HTR-8/SVneo (cell line): ENCODE measurements at places on chromosomes 1 and 21.
A peak's percentile ranks its signal among the peaks of the same experiment; 100 is the strongest.

DNA sequence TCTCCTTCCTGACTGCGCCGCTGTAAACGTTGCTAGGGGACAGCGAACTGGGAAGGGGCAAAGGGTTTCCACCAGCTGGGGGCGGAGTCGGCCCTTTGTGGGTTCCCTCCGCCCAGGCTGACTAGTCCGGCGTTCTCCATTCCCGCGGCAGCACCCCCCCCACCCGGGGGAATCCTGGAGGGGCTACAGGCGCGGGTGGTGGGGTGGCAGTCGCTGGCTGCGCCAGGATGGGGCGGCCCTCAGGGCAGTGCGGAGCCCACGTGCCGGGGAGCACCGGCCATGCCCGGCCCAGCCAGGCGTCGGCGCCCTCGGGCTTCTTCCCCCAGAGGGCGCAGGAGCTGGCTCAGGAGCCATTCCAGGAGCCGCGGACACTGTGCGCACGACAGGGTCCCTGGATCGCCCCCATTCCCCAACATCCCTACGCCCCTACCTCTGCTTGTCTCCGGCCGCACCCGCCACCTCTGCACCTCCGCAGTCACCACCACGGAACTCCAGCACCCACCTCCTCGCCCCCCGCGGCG is 476 bp downstream of the BATF3 start:
- DNase-seq: peak; percentile 62

- no peak for DNase-seq
Observed at GRCh38 chr1:11671205-11671543, 7.2 kb downstream of the FBXO6 start.

DNA sequence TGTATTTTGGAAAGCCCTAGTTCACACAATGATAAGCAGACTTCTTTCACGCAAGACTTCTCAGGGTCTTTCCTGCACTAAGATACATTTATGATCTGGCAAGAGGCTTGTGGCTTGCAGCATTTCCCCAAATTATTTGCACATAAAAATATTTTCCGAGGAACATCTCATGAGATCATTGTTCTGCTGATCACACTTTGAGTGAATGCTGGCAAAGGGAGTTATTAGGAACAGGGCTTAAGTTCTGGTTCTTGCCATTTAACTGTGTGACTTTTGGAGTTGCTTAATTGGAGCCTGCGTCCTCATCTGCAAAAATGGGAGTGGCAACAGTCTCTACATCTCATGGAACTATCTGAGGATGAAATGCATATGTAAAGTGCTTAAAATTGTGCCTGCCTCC is 50.2 kb downstream of the GADD45A start:
- no peak for DNase-seq

DNA sequence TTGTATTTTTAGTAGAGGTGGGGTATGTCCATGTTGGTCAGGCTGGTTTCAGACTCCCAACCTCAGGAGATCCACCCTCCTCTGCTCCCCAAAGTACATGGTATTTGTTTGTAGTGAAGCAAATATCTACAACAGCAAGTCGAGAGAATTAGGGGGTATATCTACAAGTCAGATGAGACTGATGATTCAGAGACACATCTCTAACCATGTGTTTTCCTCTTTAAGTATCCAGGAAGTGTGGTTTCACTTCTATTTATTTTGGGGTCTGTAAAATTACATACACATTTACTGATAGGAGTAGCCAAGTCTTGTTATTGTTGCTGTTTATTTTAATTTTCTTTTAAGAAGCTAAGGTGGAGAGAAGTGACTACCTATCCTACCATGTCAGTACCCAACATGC is 44.9 kb downstream of the SGIP1 start:
- DNase-seq: no peak

GRCh38 chr1:233361876-233362275 is 34.4 kb downstream of the MAP3K21 start:
- no peak for DNase-seq

- DNase-seq: no peak
Observed at GRCh38 chr1:181127898-181128453, 39.5 kb downstream of the IER5 start.

DNA sequence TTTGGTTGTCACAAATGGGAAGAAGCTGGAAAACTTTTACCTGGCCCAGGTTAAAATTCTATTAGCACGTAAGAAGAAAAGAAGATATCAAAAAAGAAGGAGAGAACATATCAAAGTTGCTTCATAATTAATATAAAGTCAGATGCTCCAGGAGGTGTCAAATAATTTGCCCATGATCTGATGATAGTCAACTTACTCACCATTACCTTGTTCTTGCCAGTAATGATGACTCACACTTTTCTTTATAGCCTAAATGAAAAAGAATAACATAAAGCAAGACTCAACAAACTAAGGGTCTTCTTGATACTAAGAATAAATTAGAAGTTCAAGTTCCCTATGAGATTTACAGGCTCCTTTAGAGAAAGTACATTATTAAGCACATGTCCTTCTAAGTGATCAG is 580.4 kb downstream of the TTLL7 start:
- no peak for DNase-seq

DNA sequence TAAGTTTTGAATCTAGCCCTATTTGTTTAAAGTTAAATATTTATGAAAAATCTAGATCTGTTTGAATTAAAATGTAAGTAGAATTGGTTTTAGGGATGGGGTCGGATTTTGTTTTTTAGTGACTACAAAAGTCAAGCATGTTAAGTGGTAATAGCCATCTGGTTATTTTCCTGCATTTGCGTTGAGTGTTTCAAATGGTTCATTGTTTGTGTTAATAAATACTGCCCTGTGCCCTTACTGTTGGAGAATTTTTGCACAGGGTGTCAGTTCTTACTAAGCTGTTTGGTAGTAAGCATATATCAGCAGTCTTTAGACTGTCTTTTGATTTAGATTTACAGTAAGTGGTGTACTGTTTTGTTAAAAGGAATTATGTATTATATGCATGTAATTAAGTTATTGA is 46.1 kb upstream of the TARS2 start:
- DNase-seq: no peak

GRCh38 chr21:43814215-43815106 is 25.1 kb downstream of the RRP1 start:
- no peak for DNase-seq

DNA sequence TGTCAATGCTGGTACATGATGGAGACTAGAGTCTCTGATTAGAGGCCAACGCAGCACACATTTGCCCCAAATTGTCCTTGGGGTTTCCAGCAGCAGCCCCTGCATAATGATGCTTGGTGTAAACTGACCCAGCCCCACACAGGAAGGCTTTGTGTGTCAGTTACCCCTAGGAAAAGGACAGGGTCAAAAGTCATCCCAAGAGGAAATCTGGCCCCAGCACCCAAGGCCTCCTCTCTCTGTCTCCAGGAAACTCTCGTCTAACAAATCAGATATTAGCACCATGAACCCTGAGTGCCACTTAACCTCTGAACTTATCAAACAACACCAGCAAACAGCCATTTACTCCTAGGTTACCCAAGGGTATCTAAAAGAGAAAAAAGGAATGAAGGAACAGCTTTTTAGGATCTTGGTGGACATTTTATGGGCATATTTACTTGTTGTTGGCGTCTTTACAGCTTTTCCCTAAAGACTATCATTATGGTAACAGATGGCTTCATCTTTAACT is 84.5 kb downstream of the PSMG1 start:
- DNase-seq: no peak

GRCh38 chr1:245166471-245166885 is 11.7 kb downstream of the KIF26B start:
- DNase-seq: no peak

- DNase-seq: no peak
Observed at GRCh38 chr21:42115136-42115683, 44.1 kb downstream of the UMODL1 start.

- DNase-seq: no peak
Observed at GRCh38 chr1:192839162-192840066, 30.6 kb downstream of the RGS2 start.

DNA sequence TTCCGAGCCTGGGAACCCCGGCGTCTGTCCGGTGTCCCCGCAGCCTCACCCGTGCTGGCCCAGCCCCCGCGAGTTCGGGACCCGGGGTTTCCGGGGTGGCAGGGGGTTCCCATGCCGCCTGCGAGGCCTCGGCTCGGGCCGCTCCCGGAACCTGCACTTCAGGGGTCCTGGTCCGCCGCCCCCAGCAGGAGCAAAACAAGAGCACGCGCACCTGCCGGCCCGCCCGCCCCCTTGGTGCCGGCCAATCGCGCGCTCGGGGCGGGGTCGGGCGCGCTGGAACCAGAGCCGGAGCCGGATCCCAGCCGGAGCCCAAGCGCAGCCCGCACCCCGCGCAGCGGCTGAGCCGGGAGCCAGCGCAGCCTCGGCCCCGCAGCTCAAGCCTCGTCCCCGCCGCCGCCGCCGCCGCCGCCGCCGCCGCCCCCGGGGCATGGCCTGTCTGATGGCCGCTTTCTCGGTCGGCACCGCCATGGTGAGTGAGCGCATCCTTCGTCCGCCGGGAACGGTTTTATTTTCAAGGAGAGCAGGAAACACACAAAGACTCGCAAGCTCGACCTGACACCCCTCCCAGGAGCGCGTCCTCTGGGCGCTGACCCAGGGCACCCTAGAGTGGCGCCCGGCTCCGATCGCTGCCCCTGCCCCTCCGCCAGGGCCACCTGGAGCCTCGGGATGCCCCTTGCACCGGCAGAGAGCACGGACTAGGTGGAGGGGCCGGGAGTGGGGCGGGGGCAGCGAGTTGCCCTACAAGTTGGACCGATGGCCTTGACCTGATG is at the start of gene ABCG1:
ABCG1 (plus strand) TSS at position 305 of the 770 bp plus-strand sequence; CDS start at position 428, 123 bp downstream.
- DNase-seq: no peak

GRCh38 chr1:19532519-19532918 is 47.2 kb upstream of the CAPZB start:
- no peak for DNase-seq

DNA sequence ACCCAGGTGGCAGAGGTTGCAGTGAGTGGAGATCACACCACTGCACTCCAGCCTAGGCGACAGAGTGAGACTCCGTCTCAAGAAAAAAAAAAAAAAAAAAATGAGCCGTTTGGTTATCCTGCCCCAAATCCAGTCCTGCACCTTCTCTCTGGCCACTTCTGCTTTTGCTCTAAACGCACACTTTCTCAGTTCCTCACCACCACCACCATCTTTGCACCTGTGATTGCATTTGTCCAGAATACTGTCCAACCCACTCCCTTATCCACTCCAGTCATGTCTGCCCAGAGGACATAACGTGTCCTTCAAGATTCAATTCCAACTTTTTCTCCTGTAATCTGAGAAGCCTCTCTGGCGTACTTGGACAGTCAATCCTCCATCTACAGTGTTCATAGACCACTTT is 2.2 kb upstream of the NEK2 start:
- DNase-seq: no peak

DNA sequence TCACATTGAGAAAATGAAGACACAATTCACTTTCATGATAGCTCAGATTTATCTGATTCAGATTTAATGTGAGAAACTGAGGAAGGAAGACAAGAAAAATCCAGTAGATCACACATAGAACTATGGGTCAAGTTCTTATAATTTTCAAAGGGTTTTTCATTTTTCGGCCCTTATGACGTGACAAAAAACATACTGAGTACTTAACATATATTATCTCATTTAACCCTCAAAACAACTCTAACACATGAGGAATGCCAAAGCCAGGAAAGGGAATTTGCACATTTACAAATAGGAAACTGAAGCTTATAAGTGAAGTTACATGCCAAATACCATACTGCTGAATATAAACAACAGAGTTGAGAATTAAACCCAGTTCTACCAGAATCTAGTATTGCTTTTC is 27.6 kb downstream of the SOD1 start:
- DNase-seq: no peak

DNA sequence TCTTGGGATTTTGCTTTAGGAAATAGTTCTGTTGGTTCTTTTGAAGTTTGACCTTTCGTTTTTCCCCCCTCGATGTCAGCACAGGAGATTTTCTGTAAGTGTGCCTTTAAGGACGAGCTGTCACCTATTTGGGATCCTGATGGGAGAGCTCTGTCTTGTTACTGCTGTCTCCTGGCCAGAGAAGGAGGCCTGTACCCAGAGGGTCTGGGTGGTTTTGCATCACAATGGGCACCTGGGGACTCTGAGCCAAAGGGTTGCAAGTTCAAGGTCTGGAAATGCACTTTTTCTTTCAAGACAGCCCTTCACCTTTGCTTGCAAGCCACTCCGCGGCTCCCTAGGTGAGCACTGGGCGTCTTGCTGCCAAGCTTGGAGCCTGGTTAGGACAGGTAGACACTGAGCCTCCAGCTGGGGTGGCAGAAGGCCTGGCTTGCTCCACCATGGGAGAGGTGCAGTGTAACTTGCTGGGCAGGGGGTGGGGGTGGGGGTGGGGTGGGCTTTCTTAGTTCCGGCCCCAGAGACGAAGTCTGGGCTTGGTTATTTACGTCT is 2.9 kb downstream of the AJAP1 start:
- DNase-seq: no peak

DNA sequence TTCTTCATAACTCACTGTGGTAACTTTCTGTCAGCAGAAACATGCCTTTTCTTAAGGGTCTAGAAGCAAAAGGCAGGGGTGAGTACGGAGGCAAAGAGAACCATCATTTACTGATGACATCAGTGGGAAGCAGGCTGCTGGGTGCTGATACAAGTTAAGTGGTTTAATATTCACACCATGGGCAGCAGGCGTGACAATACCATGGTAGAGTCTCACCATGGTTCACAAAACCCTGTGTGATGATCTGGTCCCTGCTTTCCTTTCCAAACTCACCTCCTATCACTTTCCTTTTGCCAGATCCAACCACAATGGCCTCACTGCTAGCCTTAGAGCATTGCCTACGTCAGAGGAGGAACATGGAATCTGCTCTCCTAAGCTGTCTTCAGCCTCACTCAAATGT is 8.7 kb downstream of the MAB21L3 start:
- no peak for DNase-seq

DNA sequence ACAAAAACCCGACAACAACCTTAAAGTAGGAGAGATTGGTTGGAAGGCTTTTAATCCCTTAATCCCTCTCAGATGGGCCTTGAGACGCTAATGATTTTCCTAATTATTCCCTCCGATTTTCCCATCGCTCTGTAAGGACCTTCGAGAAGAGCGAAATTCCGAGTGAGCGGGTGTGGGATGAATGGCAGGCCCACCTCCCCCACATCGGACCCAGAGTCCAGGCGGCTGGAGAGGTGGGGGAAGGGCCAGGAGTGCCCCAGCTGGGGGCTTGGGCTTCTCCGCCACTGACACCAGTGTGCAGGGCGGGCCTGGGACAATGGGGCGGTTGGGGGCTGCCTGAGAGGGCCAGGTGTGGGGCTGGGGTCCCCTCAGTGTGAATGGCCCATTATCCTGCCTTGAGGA is 23.4 kb downstream of the RHBG start:
- DNase-seq: no peak
